Stimulated activated CD8-positive, alpha-beta memory T cell treated with anti-CD3 and anti-CD28 coated beads, Interleukin-2, amount 100 ng/mL, for 48 hours (primary cell): ENCODE measurements at places on chromosomes 11 and 22.
A peak's percentile ranks its signal among the peaks of the same experiment; 100 is the strongest.

DNA sequence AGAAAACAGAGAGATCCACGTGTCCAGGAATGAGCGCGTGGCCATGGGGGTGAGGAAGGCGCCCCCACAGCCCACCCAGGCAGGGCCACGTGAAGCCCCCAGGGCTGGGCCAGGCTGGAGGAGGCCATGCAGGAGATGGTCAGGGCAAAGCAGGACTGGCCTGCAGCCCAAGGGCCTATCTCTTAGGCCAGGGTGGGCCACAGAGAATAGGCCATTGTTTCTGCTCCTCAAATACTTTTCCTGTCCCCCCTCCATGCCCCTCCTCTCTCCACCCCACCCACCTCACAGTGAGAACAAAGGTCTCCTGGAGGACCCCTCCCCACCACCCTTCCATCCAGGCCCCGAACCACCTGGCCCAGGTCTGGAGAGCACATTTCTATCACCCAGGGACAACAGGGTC lies 8.3 kb upstream of the CDC42EP1 start:
- no peak for DNase-seq

DNA sequence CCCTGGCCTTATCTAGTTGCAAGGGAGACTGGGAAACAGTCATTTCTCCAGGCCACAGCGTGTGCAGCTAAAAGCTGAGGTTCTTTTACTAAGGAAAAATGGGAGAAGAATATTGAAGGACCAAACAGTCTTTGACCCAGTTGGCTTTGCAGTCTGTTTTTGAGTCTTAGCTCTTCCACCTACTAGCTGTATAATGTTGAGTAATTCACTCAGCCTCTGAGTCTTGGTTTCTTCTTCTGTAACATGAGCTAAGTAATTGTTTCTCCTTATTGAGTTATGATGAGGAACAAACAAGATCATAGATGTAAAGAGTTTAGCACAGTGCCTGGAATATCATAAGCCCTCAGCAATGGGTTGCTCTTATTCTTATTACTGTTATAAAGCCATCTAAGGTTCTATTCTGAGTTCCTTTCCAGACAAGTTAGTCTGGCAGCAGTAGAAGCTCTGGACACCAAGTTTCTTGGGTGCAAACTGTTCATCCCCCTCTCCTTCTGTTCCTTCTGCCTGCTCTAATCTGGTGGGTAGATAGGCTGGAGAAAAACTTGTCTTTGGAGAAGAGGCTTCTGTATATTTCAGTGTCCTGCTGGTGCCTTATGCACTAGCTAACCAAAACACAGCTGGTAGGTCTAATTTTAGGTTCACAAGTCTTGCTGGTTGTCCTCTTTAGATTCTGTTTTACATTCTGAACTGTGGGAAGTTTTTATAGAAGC lies 13.5 kb downstream of the TRIM44 start:
- no peak for DNase-seq

GRCh38 chr11:124977006-124977405 lies 23.0 kb downstream of the CCDC15 start:
- no peak for DNase-seq

- DNase-seq: no peak
Observed at GRCh38 chr11:129881570-129882170, 13.7 kb downstream of the NFRKB start.

DNA sequence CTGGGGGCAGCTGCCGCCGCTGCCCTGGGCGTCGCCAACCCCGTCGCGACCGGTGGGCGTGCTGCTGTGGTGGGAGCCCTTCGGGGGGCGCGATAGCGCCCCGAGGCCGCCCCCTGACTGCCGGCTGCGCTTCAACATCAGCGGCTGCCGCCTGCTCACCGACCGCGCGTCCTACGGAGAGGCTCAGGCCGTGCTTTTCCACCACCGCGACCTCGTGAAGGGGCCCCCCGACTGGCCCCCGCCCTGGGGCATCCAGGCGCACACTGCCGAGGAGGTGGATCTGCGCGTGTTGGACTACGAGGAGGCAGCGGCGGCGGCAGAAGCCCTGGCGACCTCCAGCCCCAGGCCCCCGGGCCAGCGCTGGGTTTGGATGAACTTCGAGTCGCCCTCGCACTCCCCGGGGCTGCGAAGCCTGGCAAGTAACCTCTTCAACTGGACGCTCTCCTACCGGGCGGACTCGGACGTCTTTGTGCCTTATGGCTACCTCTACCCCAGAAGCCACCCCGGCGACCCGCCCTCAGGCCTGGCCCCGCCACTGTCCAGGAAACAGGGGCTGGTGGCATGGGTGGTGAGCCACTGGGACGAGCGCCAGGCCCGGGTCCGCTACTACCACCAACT lies 1.0 kb downstream of the FUT4 start:
- DNase-seq: peak; percentile 27

DNA sequence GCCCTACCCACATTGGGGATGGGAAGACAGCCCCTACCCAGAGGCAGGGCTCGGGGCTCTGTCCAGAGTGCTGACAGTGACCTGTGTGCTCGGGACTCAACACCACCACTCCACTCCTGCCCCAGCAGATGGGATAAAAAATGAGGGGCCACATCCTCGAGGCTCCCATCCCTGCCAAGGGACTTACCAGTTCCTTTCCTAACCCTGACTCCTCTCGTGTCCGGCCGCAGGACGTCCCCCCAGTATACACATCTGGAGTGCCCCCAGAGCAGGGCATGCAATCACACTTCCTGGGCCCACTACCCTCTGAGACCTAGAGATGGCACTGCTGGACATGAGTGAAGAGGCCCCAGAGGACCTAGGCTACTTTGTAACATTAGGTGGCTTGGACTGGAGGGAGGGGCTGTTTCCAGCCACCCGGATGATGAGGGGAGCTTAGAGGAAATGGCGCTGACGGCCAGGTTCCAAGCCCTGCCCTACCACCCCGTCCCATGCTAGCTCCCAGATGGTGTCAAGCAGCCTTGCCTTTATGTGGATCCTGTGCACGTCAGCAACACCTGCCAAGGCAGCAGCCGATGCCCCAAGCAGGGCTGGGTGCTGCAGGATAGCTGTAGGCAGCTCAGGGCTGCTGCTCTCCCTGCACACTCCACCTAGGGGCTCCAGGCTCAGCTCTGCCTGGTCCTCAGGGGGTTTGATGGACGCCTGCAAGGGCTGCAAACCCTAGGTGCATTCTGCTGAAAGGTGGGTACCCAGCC lies 86.6 kb downstream of the DGCR2 start:
- no peak for DNase-seq
